ENCODE measurements at places on chromosomes 11 and 22.

GRCh38 chr22:20610243-20610686 lies 102.9 kb downstream of the MED15 start:
- DNase-seq = no peak

DNA sequence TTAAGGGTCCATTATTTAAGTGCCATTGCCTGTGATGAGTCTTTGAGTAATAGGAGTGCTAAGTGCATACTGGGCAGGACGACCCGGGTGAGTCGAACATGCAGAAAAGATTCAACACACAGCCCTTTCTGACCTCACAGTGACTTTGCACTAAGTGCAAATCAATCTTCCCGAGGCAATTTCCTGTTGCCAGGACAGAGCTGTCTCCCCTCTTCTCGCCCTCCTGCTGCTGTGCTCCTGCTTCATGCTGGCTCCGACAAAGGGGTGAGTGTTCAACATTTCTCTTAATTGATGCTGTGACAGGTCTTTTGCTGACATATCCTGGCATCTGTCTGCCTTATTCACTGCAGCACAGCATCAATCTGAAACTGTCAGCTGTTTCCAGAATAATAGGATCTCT lies 42.0 kb downstream of the MCHR1 start:
- no peak for DNase-seq

GRCh38 chr11:75518204-75518549 lies 7.6 kb downstream of the GDPD5 start:
- no peak for DNase-seq

GRCh38 chr22:22756109-22756508 lies 111.7 kb downstream of the GGTLC2 start:
- DNase-seq = no peak

- no peak for DNase-seq
These were observed 65.5 kb upstream of the CHORDC1 start for GRCh38 chr11:90288212-90288821.

GRCh38 chr11:100612766-100613165 lies 74.3 kb upstream of the ARHGAP42 start:
- DNase-seq = no peak

- no peak for DNase-seq
These were observed 101.4 kb downstream of the FDX1 start for GRCh38 chr11:110530900-110531741.

DNA sequence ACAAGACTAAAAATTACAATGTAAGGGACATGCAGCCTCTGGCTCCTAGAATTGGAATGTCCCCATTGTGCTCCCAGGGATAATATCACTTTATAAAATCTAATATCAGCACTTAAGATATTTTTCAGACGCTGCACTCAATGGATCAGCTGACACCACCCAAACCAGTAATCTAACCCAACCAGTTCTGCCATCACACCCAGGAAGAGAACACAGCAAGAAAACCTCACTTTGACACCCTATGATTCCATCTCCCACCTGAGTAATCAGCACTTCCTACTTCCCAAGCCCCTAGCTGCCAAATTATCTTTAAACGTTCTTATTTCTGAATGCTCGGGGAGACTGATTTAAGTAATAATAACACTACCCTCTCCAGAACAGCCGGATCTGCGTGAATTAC lies 2.6 kb downstream of the CASP4 start:
- DNase-seq = no peak

- DNase-seq = no peak
These were observed 1.7 kb upstream of the SCO2 start for GRCh38 chr22:50526834-50527801.

GRCh38 chr11:96942855-96943254 lies 553.0 kb downstream of the JRKL start:
- DNase-seq = no peak

- DNase-seq = peak; percentile 15
These were observed 56.1 kb downstream of the AMBRA1 start for GRCh38 chr11:46537537-46538295.

- no peak for DNase-seq
These were observed 24.6 kb upstream of the PRR5 start for GRCh38 chr22:44677353-44677840.

- DNase-seq = no peak
These were observed 46.4 kb upstream of the HORMAD2 start for GRCh38 chr22:30033901-30034300.

- no peak for DNase-seq
These were observed 8.1 kb downstream of the MOGAT2 start for GRCh38 chr11:75725547-75726320.

GRCh38 chr22:46119729-46120419 lies 30.5 kb upstream of the PPARA start:
- no peak for DNase-seq

GRCh38 chr11:128055576-128056217 lies 531.7 kb downstream of the ETS1 start:
- no peak for DNase-seq

DNA sequence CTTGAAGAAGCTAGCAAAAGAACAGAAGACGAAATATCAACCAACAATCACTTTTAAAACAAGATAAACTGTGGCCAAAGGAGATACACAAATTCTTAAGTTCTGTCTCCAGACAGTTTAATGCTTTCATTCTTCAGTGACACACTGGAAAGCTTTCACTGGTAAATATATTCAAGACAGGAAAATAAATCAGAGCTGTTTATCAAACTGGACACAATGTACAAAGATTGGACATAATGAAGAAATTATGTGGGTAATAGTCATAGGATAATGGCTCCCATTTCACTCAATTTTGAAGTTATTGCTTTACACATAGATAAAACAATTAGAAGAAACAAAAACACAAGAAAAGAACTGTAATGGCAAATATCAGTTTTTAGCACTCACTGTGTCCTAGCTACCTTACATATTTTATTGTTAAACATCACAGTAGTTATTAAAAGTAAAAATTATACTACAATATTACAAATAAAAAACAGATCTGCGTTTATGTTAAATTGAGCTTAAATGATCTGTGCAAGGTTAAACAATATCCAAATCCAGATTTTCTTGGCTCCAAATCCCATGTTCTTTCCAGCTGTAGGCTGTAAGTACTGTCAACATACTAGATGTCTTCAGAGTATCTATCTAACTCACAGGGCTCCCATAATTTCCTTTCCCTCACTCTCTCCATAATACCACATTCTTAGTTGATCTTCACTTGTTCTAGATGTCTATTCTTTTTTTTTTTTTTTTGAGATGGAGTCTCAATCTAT lies 38.6 kb upstream of the NOX4 start:
- no peak for DNase-seq

DNA sequence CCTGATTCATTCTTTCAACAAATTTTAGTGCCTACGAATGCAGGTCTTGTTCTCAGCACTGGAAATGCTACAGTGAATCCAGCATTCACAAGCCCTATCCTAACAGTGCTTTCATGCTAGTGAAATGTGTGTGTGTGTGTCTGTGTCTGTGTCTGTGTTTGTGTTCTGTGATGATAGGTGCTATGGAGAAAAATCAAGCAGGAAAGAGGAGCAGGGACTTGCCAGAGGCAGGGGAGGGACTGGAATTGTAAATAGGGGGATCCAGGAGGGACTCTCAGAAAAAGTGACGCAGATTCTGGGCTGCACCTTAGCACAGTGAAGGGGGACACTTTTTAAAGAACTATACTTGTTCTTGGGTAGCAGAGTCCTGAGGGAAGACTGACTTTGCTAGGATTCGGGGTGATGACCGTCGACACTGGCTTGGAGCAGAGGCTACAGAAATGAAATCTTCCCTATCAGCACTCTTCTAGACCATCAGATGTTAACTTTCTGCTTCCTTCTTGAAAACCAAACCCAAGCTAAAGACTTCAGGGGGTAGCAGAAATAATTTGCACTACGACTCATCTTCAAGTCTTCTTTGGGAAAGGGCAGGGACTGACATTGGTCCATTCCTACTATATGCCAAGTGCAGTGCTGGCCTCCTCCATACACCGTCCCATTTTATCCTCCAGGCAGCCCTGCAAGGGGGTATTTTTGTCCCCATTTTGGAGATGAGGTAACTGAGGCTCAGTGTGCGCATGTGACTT lies 39.3 kb upstream of the PTPRJ start:
- no peak for DNase-seq

GRCh38 chr11:26087120-26087935 lies 244.6 kb upstream of the ANO3 start:
- DNase-seq = no peak

DNA sequence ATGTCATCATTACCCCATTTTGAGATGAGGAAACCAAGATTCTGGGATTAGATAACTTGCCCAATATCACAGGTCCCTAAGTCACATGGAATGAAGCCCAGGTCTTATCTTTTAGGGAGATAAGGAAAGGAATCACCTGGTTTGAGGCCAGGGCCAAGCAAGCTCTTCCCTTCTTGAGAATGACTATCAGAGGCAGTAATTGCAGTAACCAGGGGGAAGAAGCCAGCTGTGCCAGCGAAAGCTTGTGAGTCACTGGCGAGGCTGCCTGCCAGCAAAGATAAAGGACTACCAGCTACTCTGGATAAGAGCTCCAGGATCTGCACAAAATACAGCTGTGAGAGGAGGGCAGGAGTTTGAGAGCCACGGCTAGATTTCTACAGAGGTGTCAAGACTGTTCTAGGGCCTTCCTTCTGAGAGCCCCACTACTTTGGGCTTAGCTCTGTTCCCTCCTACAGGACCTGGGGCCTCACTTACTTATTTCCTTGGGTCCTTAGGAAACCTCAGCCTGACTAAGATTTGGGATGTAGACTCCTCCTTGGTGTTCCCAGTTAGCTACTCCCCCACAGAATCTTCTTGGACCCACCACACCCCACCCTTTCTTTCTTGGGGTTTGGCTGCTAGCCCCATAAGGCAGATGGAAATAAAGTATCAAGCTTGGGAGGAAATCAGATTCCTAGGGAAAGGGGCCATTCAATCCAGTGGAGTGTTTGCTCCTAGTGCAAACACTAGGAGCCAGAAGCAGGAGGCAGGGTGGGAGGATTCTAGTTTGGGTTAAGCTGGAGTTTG lies 9.7 kb upstream of the CCKBR start:
- DNase-seq = no peak

DNA sequence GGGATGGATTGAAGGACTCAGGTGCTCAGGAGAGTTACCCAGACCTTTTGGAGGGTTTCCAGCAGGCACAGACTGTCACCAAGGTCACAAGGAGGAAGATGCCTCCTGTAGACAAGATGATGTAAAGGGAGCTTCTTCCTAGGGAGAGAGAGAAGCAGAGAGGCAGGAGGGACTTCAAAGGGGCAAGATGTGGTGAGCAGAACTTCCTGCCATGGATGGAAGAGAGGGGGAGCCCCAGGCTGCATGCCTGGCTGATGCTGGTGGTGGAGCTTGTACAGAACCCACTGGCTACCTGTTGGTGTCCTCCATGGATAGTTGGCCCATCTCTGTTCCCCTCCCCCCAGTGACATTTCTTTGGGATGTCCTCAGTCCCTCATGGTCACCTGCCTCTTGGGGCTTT lies 4.2 kb downstream of the HEPN1 start:
- no peak for DNase-seq

GRCh38 chr11:65641297-65642013 lies 3.6 kb downstream of the SIPA1 start:
- DNase-seq = no peak

DNA sequence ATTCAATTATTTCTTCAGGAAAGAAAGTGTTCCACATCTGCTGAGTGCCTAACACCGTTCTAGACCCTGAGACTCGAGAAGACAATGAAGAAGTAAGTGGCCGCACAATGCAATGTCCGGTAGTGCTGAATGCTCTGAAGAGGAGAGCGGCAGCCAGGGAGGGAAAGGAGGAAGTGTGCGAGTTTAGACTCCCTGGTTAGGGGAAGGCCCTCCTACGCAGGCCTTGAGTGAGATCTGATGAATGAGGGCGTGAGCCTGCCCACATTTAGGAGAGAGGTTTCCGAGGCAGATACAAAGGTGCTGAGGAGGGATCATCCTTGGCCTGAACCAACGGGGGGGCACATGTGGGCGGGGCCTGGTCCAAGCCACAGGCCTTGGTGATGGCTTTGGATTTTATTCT lies 558.6 kb downstream of the NTM start:
- DNase-seq = no peak

GRCh38 chr11:28168718-28169117 lies 60.5 kb downstream of the METTL15 start:
- DNase-seq = no peak

DNA sequence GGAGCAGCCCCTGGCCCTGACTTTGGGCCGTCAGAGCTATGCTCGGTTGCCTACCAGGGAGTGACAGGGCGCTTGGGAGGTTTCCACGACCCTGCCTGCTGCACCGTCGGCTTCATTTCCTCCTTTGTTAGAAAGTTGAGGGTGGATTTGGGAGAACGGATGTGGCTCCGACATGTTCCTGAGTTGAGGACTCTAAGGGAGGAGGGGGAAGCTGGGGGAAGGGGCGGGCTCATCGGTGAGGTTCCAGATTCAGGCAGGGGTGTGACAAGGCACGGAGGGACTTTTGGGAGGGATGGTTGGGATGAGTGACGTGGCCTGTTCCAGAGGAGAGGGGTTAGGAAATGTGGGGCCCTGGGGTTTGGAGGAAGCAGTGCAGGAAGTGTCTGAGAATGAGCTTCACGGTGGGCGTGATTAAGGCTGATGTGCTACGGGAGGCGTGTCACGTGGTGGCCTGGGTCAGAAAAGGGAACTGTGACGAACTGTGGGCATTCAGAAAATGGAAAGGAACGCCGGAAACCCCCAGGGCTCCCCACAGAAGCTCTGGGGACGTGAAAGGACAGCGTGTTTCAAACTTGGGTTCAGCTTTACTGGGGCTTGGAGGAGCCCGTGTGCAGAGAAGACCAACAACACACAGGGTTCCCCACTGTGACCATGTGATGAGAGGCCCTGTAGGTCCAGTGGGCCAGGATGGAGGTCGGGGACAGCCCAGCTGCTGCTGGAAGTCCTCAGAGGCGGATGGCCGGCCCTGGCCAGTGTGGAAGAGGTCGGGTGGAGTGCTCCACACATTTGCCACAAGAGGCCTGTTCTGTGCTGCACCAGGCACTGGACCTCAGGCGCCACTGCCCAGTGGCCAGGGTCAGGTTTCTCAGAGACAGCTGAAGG lies 2.8 kb downstream of the PARVB start:
- peak; percentile 16 for DNase-seq

- no peak for DNase-seq
These were observed 134.9 kb upstream of the HSD17B12 start for GRCh38 chr11:43545610-43546009.

GRCh38 chr11:77002776-77003175 lies 31.4 kb upstream of the B3GNT6 start:
- no peak for DNase-seq

DNA sequence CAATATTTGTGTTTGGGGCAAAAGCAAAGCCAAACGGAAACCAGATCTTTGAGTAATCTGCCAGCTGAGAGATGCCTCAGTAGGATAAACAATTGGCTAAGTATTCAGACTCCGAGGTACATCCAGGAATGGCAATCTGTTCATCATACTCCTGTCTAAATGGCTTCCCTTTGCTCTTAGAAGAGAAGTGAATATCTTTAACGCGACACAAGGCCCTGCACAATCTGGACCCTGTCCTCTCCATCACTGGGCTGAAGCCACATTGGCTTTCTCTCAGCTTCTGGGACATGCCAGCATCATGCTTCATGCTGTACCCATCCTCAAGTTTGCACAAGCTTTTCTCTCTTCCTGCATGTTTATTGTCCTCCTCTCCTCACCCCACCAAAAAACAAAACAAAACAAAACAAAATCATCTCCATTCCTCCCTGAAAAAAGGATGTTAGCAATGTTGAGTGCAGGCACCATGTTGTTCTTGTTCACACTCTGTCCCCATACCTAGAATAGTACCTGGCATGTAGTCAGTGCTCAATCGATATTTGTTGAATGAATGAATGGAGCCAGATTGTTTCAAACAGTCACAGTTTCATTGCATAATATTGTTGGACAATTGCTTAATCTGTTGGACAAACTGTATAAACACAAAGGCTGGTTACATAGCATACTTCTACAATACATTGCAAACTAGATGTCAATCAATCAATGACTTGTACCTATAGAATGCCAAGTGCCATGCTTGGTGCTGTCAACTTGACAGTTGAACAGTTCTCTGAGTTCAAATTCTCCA lies 38.2 kb upstream of the SESN3 start:
- no peak for DNase-seq

Data from stimulated activated CD4-positive, alpha-beta T cell treated with anti-CD3 and anti-CD28 coated beads, Interleukin-1b, Interleukin-23, amount 100 ng/mL, for 1 hour (primary cell).